GM20000 (cell line): ENCODE measurements at places on chromosomes 2 and 18.

- DNase-seq: no peak
Measured at GRCh38 chr2:222043897-222044296, 254.9 kb downstream of the PAX3 start.

DNA sequence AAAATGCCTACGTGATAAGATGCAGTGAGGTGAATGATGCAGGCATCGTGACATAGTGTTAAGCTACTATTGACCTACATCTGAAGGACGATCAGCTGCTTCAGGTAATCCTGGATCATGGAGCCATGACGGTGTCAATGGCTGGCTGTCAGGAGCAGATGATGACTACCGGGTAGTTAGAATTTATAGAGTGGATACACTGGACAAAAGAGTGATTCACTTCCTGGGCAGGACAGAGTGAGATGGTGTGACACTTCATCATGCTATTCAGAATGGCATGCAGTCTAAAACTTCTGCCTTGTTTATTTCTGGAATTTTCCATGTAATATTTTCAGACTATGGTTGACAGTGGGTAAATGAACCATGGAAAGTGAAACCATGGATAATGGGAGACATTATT lies 29.5 kb downstream of the METTL8 start:
- no peak for DNase-seq

DNA sequence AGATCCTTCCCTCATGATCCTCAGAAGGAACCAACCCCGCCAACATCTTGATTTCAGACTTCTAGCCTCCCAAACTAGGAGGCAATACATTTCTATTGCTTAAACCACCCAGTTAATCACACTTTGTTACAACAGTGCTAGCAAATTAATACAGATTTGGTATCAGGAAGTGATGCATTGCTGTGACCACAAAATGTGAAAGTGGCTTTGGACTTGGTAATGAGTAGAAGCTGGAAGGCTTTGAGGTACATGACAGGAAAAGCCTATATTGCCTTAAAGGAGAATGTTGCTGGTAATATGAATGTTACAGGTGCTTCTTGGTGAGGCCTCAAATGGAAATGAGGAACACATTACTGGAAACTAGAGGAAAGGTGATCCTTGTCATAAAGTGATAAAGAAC lies 260.3 kb downstream of the SATB2 start:
- no peak for DNase-seq

DNA sequence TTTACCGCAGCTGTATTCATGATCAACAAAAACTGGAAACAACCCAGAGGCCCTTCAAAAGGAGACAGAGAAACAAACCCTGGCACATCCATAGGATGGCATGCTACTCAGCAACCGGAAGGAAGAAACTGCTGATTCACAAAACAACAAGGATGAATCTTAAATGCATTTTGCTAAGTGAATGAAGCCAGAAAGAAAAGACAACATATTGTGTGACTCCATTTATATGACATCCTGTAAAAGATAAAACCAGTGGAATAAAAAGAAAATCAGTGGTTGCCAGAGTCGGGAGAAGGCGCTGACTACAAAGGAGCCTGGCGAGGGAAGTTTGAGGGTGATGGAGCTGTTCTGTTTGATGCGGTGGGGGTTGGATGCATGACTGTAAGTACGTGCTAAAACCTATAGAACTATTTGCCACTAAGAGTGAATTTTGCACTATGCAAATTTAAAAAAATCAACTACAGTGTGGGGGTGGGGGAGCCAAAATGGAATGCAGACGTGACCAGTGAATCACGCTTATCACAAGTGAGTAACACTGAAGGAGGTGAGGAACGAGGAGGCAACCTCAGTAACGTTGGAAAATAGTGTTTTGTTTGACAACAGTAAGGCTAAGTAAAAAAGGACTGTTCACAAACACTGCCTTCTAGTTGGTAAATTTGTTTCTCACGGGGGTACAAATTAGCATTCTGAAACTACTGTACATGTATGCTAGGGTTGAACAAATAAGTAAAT lies 108.9 kb downstream of the INHBB start:
- no peak for DNase-seq

- DNase-seq: no peak
Measured at GRCh38 chr2:79292239-79292957, 132.8 kb upstream of the REG3A start.

- DNase-seq: no peak
Measured at GRCh38 chr2:125745514-125745913, 910.4 kb upstream of the GYPC start.

- no peak for DNase-seq
Measured at GRCh38 chr2:69208023-69208595, 178.9 kb downstream of the GFPT1 start.

GRCh38 chr2:236241181-236242056 lies 22.8 kb downstream of the ASB18 start:
- DNase-seq: no peak

- DNase-seq: no peak
Measured at GRCh38 chr2:128451084-128452023, 132.7 kb upstream of the HS6ST1 start.

DNA sequence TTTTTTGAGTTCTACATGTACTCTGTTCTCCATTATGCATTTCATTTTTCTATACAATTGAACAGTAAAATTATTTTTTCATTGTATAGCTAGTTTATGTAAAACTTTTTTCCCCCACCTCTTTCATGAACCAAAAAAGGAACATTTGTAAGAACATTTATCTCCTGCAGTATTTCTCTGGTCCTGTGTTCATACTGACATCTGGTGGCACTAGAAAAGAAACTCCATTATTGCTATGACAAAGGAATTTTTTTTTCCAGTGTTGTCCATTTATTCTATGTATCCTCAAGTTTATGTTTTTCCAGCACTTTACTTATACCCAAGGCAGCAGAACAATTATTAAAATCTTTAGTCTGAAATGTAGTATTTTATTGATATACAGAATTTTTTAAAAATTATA lies 27.4 kb upstream of the CHAC2 start:
- DNase-seq: no peak

GRCh38 chr2:40344364-40344763 lies 107.5 kb downstream of the SLC8A1 start:
- DNase-seq: no peak

- peak; percentile 64 for DNase-seq
Measured at GRCh38 chr2:121284463-121285449, at the start of gene TFCP2L1. Gene TFCP2L1, minus strand, starts transcription at chr2:121285202. Its CDS starts 93 bp downstream, at chr2:121285109.

DNA sequence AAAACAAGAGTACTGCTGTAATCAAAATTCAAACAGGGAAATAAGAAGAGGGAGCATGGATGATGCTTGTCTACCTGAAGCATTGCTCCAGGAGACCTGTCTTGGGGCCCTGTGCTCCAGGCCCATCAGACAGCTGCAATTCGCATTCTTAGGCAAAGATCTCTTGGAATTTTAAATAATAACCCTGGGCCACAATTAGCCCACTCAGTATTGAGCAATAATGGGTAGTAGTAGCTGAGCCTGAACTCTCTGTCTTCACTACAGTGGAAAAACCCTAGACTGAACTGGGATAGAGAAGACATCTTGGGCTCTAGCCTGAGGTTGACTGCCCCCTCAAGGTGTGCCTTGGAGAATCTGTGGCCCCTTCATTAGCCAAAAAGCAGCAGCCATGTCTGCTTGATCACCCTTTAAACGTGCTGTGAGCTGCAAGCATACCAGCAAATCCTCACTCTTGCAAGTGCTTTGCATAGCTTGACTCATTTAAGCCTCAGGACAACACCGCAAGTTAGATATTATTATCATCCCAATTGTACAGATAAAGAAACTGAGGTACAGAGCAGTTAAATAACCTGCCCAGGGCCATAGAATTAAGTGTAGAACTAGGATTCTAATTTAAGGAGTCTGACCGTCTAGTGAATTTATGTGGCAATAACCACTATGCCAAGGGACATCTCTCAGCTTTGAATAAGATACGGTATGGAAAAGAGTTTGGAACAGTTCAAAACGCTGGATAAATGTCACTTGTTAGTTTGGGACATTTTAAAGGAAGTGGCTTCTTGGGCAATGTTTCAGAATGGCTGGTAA lies 69.0 kb downstream of the DDX1 start:
- no peak for DNase-seq

DNA sequence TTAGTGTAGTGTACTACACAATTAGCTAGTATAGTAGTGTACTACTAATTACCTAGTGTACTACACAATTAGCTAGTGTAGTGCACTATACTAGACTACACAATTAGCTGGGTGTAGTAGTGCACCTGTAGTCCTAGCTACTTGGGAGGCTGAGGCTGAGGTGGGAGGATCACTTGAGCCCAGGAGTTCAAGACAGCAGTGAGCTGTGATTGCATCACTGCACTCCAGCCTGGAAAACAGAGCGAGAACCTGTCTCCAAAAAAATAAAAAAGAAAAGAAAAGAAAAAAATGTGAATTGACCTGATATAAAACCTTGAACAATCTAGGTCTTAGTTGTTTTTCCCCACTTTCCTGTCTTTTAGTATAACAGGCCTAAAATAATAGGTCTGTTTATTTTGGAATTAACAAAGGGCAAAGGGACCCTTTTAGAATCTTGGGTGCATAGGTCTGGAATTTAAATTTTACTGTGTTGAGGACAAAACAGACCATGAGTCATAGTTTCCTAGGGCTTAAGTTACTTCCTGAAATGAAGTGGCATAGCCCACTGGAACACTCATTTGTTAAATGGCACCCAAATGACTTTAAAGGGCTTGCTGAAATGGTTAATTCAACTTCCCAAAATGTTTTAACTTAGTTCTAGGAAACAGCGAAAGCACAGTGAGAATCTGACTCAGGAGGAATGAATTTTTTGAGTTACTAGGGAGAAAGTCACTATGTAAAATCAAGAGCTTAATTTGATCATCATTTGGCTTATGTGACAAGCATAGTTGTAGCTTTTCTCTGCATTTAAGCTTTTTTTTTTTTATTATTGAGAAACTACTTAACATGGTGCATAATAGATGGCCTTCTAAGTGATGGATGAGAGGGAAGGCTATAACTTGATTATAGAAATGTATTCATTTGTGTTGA lies 50.7 kb upstream of the ARL5A start:
- no peak for DNase-seq

DNA sequence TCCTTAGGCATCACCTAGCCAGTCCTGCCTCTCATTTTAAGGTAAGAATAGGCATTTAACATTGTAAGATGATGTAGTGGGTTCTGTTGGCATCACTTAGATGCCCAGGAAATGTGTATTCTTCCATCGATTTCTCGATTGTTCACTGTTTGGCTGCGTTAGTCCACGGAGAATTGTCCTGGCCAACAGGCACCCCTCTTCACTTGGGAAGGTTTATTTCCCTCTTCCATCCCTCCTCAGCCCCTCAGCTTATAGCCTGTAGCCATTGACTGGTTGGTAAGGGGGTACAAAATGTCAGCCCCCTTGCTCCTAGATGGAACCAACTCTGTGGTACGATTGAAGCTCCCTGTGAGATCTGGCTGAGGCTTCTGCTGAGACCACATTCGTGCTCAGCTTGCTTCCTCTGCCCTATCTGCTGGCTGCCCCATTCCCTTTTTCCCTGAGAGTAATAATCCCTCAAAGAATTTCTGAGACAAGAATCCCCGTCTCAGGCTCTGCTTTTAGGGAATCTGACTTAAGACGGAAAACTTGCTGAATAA lies 43.4 kb downstream of the PLEKHA3 start:
- no peak for DNase-seq

GRCh38 chr2:184654945-184655344 lies 56.6 kb downstream of the ZNF804A start:
- no peak for DNase-seq

DNA sequence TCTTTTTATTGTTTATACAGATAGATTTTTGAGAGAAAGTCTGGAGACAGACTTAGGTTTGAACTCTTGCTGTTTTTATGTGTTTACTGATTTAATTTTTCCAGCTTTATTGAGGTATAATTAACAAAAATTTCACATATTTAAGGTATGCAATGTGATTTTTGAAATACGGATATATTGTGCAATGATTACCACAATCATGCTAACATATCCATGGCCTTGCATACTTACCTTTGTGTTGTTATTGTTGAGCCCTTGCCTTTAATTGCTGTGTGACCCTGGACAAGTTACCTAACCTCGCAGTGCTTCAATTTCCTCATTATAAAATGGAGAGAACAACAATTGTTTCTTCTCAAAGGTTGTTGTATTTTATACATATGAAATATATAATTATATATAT lies 13.9 kb upstream of the RBMS1 start:
- no peak for DNase-seq

DNA sequence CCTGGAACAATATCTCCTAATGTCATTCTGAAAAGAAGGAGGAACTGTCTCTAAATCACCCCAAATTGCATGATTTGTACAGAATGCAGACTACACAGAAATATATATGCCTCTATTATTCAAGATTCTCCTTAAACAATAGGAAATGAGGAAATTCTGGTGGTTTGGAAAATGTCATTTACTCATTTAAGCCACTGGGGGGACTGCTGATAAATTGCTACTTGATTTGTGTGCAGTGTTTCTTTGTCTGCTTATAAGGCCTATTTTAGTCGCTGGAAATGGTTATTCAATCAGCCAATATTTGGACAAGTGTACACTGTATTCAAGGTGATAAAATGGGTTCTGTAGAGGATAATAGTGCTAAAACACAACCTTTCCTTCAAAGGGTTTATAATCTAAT lies 801.9 kb upstream of the CELF4 start:
- DNase-seq: no peak

DNA sequence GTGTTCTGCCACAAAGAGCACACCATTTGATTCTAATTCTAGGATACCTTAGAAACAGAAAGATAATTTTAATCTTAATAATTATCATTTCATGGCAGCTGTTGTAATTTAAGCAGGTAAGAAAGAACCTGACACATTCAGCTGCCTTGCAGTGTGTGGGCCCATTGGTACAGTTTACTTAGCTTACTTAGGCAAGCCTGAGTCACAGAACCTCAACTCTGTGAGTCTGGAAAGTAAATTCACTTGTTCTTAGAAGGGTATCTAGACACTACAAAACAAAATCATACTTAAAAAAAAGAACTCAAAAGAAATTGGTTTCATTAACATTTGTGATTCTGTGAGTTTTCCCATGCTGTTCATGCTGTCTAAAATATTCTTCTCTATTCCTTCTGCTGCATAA lies 956.3 kb upstream of the SLC39A10 start:
- DNase-seq: no peak

DNA sequence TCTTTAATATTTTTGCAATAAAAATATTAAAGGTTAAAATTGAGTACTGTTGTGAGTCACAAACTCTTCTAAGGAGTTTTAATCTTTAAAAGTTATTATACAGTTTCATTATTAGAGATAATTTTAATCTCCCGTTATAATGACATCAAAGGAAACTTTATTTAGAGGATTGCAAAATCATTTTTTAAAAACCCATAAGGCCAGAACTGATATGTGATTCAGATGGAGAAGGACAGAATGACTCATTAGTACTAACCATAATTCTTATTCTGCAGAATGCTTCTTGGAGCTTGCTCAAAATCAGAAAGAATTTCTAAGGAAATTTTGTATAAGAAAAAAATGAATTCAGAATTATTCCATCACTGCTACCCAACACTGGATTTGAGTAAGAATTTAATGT lies 12.5 kb upstream of the HNRNPLL start:
- DNase-seq: no peak

DNA sequence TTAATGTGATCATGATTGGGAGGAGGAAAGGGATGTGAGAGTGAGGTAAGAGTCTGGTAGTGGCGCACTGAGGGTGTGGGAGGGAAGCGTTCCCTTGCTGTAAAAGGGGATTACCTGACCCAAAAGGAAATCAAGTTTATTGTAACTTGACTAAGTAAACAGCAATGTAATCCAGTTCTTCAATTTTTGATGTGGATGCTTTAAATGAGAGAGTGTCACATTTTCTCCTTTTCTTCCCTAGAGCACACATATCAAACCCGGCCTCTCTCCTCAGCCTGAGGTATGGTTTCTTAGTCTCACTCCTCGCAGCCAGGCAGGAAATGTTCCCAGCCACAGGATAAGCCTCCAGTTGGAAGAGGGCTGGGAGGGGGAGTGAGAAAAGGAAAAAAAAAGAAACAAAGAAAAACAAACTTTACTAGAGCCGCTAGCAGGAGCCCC lies 688 bp upstream of the ARHGAP28 start:
- DNase-seq: no peak
